ENCODE measurements at places on chromosomes 12 and 14.

DNA sequence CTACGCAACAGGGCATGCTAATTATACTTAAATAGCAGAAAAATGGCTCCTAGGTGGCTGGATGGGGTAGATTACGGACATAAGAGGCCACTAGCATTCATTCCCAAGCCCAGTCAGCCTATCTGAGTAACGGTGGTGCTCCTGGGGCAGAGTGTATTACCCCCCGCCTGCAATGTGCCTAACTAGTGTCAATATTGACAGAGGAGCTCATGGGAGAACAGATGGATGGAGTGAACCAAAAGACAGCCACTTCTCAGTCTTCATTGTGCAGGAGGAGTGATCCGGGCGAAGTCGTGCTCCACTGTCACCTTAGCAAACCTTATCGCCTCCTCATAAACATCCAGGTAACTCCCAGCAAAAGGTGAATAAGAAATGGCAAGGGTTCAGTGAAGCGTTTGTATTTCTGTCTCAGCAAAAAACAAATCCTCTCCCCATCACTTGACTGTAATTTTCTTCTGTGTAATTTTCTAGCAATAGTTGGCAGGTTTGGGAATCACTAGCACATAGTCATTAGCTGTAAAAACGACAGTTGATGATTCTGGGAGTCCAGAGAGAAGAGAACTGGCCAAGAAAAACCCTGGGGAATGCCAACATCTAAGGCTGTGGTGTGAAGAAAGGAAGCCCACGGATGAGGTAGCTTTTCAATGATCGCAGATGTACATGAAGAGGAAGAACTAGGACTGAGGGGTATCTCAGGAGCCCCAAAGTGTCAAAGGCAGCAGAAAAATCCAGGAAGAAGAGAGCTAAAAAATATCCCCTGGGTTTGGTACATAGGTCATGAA lies 126.6 kb upstream of the BCL2L14 start:
- no peak for DNase-seq

GRCh38 chr14:70317969-70318634 lies 41.4 kb downstream of the COX16 start:
- peak; percentile 51 for DNase-seq

DNA sequence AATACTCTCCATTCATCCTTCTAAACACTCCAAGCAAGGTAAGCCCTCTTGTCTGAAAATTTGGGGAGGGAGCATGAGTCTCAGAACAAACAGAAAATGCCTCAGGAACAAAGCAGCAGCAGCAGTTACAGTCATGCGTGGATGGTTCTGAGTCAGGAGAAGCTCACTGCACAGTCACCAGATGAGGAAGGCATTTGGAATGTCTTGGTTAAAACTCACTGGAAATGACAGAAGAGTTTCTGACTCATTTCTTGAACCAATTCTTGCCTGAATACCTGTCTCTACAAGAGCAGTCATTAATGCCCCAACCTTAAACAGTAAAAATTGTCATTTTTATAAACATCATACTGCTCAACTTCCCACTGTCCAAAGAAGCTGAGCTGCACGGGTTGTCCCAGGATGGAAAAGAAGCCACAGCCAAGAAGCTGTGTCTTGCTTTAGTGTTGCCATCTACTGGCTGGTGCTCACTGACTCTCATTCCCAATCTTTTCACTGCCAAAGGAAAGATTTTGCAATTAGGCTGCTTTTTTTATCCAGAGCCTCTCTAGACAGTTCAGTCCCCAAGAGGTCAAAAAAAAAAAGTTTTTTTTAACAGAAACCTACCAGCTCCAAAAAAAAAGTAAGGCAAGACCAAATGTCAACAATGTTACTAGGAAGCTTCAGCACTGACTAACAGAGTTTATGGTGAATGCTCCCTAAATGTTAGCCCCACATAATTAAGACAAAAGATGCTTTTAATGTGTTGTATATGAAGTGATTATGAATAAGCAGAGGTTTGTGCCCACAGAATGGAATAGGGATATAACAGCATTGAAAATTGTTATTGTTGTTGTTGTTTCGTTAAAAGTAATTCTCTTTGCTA lies 40.4 kb downstream of the KICS2 start:
- peak; percentile 33 for DNase-seq

GRCh38 chr12:66495709-66496108 lies 183.2 kb downstream of the GRIP1 start:
- no peak for DNase-seq

DNA sequence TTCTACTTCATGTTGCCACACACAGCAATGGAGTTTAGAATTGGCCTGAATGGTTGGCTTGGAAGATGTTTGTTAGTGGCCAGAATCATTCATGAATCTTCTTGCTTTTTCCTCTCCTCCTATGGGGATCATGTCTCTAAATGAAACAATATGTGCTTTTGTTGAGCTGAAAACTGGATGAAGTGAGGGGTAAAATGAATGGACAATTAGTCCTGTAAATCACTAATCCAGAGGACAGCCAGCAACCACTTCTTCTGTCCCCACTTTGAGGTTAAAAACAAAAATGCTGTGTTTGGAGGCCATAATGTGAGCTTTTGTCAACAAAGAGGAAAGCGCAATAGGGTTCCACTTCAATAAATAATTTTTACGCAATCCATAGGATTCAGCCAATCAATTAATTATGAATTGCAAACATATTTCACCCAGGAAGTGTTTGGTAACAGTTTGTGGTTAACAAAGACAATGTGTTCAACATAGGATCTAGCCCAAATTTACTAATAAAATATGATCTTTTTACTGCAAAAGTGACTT lies 30.3 kb upstream of the AMIGO2 start:
- no peak for DNase-seq

DNA sequence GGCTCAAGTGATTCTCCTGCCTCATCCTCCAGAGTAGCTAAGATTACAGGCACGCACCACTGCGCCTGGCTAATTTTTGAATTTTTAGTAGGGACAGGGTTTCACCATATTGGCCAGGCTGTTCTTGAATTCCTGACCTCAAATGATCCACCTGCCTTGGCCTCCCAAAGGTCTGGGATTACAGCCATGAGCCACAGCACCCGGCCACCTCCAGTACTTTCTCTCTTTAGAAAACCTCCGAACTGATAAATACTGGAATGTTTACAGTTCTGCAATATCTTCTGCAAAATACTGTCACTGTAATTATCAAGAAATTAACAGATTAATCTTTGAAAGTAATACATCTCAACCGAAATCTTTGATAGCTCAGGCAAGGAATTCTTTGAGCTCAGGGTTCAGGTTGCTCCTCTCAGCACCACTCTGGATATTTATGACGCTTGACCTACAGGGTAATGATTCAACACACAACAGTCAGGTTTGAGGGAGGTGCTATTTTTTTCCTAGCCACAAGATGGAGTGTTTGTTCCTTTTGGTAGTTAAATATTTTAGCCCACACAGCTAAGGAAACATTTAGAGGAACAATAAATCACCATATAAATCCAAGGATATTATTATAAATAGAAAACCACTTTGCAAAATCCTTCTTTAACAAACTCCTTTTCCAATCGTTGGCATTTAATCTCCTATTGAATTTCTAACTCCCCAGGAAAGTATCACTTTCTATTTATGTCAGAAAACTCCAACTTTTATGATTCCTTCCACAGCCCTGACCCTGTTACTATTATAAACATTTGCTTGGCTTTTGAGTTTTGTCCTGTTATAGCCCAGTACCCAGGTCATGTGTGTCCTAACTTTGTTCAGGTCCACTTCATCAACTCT lies 48.6 kb upstream of the GTF2A1 start:
- peak; percentile 75 for DNase-seq

DNA sequence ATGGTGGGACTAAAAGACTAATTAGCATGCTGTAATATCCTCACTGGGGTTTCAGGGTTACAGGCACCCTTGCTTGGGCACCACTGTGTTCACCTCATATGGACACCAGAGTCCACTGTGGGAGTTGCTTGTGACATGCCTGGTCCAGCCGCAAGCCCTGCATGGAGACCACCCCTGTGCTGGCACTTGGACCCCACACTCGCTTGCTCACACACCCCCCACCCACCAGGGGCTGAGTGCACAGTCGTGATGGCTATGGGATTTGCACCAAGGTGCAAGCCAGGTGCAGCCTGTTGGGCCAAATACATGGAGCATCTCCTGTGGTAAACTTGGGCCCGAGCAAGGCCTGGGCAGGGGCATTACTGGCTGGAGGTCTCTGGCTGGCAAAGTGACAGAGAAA lies 129.1 kb downstream of the SYT10 start:
- no peak for DNase-seq

DNA sequence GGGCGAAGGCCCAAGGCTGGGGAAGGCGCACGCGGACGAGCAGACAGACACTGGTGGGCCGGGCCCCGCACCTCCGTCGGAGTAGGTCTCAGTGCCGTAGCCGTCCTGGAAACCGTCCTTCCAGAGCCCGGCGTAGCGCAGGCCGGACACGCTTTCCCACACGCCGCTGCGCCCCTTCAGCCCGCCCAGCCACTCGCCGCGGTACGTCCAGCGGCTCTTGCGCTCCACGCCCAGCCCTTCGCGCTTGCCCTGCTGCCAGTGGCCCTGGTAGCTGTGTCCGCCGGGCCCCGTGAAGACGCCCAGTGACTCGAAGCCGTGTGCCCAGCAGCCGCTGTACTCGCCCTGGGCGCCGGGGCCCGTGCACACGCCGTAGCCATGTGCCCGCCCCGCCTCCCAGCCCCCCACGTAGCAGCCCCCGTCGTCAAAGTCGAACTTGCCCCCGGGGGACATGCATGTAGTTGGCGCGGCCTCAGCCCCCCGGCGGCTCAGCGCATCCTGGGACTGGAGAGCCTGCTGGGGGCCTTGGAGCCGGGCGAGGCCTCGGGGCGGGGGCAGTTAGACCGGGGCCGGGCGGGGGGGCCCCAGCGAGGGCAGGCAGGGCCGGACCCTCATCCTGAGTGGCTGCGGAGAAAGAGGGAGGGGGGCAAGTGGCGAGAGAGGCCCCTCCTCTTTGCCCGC lies 1.4 kb downstream of the JPH4 start:
- DNase-seq = peak; percentile 90

DNA sequence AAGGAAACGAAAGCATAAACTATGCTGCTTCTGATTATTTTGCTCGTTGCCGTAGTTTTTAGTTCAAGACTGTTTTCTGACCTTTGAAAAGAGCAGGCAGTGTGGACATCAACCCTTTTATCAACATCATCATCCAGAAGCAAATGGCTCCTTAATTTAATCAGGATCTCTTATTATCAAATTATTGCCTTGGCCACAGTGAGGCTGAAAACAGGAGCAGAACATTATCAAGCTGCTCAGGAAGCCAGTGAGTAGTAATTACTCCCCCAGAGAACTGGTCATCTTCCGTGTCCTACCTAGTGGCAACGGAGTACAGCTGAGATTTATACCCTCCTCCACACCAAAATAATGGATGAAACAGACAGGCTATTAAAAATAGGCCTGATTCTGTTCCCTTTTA lies 2.2 kb upstream of the DIABLO start:
- DNase-seq = no peak

GRCh38 chr14:101736585-101736984 lies 24.9 kb upstream of the PPP2R5C start:
- DNase-seq = no peak
